ENCODE measurements at places on chromosomes 3 and 15.

GRCh38 chr3:23662079-23662617, 143.6 kb upstream of the UBE2E1 start:
- no peak for DNase-seq

GRCh38 chr3:155871746-155872158, 1.3 kb downstream of the GMPS start:
- no peak for DNase-seq

GRCh38 chr3:123841476-123842238, 42.5 kb downstream of the MYLK start:
- no peak for DNase-seq

- DNase-seq: no peak
Observed at GRCh38 chr3:20930034-20930433, 744.0 kb upstream of the SGO1 start.

DNA sequence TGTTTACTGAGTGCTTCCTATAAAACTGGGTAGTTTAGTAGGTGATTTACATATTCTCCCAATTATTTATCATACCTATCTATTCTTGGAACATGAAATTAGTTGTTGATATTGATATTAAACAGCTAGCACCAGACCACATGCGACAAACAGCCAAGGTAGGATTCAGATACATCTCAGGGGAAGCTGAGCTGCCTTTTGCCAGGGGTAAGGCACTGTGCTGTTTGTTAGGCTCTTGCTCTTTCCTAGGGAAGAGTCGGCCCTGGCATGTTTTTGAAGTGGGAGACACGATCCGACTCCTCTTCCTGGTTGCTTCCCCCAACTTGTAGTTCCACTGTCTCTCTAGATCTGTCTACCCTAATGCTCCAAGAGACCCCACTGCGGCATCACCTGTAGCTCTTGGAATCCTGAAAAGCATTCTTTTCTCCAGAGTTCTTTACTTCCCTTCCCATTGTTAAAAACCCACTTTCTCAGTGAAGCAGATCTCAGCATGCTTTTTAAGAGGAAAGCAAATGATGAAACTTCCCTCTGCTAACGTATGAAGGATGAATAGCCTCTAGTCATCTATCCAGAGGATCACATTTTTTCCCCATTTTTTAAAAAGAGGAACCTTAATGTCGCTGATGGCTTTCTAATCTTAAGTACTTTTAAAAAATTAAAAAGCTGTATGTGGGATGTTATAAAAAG, 138.4 kb downstream of the GHSR start:
- DNase-seq: no peak
